Stomach (tissue), 19 donors: ENCODE measurements at places on chromosomes 11 and 22. TPM values are rescaled to one million over a fixed set of nuclear protein-coding genes. Genes with fewer than 3 reads are reported as not detected.
A peak's percentile ranks its signal among the peaks of the same experiment; 100 is the strongest.

DNA sequence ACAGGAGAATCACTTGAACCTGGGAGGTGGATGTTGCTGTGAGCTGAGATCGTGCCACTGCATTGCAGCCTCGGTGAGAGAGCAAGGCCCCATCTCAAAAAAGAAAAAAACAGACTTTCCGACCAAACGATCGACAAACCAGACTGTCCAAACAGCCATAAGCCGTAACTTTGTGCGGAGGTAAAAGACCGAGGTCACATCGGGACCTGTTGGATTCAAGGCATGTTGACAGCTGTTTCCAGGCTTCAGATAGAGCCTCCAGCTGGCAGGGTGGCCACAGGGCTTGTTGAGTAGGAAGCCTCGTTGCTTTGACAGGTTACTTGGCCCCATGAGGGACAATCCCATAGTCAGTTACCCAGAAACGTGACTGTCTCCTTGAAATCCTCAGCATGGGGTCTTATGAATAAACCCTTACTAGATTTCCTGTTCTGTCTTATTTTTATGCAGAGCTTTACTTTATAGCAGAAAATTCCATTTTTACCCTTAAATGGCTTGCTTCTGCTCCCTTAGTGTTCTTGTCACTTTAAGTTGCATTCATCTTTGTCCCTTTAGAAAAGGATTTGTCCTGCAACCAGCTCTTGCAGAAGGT is 22.3 kb downstream of the PPARA start:
- no peak for DNase-seq

DNA sequence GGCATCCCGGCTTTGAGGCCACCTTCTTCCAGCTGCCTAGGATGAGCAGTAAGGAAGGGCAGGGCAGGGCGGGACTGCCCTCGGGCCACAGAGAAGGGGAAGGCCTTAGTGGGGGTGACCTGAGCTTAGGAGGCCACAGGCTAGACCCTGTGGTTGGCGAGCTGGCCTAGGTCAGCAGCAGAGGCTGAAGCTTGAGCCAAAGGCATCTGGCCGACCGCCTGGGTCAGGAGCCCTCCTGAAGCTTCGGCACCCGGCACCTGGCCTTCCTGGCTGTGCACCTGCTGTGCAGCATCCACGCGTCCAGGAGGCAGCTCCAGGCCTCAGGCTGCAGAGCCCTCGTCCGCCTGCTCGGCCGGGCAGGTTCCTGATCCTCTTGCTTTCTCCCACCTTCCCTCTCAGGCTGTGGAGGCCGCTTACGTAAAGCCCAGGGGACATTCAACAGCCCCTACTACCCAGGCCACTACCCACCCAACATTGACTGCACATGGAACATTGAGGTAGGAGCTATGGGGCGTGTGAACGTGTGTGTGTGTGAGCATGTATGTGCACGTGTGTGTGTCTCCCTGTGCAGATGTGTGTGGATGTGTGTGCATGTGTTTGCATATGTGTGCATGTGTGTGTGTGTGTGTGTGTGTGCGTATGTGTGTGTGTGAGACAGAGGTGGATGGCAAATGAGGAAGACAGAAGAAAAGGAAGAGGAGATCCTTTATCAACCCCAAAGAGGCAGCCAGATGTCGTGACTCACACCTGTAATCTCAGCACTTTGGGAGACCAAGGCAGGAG is 34.9 kb downstream of the ST14 start:
- DNase-seq, result no peak

APOBEC3B gene
- total RNA-seq, result not detected

SLC22A25 gene
- total RNA-seq, result not detected

DNA sequence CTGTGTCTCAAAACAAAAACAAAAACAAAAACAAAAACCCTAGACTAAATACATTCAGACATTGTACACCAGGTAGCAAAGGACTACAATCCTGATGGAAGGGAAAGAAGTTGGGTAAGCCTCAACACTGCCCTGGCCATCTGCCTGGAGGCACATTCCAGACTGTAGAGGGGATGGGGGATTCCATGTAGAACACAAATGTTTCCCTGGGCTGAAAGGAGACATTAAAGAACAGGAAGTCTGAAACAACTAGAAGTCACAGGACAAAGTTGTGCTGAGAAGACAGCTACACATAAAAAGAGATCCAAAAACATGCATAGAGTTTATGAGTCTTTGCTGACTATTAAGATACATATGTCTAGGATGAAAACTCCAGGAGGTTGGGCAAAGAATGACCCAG is 83.9 kb downstream of the RRAS2 start:
- DNase-seq, result no peak

CTSW gene
- 0.58 TPM for total RNA-seq

DNA sequence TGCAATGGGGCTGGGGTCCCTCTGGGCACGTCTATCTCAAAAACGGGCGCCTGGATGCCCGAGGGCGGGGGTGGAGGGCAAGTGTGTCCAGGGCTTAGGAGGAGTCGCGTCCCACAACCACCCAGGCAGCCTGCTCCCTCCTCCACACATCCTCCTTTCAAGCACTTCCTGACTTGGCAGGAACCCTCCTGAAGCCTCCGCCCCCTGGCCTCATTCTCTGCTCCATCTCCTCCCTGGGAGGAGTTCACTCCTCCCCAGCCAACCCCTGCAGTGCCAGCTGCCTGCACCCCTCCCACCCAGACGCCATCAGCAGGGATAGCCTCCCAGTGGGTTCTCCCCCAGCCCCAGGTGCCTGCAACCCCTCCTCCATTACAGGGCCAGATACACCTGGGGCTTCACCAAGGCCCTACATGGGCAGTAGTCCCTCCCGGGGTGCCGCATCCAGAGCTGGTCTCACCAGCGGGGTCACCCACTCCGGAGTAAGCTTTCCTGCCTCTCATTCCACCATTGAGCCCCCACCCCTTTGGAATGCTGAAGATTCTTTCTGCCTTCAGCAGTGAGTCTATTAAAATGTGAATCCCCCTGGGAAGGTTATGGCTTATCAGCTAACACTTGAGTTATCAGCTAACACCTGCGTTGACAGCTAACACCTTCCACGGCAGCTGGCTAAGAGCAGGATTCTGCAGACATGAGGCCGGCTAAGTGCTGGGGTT is 24.4 kb downstream of the RTN4R start:
- DNase-seq, result peak; percentile 35

SLC17A6 gene
- total RNA-seq, result not detected

DNA sequence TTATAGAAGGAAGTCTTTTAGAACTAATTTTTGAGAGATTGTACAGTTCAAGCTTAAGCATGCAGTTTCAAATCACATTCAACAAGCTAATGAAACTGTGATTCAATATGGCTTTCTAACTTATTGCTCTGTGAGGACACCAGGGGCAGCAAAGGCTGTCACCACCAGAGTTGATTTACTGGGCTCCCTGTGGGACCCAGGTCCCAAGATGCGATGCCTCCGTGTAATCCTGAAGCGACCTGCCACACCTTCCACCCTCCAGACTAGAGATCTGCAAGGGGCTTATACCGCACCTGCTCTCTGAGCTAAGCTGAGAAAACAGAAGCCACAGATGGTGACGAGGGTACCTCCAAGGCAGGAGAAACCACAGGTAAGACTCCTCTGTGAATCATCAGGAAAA is 918 bp upstream of the OR51Q1 start:
- DNase-seq, result no peak

- no peak for DNase-seq
Measured at GRCh38 chr11:19328586-19329311, 88.0 kb upstream of the E2F8 start.

PVALB gene
- total RNA-seq, result not detected

MB gene
- 1.3 TPM for total RNA-seq

DNA sequence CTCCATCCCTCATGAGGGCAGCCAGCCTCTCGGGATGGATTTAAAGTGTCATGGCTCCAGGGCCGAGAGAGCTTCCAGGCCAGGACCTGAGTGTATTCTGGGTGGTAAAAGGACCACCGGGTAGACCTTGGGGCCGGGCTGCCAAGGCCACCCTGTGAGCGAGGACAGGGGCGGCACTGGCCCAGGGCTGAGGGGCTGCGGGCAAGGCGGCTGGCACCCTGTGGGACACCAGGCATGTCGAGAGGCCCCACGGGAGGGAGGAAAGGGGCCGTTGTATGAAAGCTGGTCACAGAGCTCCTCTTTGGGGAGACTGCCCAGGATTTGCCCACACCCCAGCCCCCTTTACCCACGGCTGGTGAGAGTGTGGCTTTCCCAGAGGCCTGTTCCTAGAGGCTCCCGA is 92.3 kb upstream of the RTL6 start:
- no peak for DNase-seq

ZFTA gene
- total RNA-seq, result 2.8 TPM

GRCh38 chr11:72834905-72835304 is 20.7 kb downstream of the ATG16L2 start:
- no peak for DNase-seq

- peak; percentile 91 for DNase-seq
Measured at GRCh38 chr11:128884703-128885338, 6.3 kb upstream of the KCNJ5 start.

DNA sequence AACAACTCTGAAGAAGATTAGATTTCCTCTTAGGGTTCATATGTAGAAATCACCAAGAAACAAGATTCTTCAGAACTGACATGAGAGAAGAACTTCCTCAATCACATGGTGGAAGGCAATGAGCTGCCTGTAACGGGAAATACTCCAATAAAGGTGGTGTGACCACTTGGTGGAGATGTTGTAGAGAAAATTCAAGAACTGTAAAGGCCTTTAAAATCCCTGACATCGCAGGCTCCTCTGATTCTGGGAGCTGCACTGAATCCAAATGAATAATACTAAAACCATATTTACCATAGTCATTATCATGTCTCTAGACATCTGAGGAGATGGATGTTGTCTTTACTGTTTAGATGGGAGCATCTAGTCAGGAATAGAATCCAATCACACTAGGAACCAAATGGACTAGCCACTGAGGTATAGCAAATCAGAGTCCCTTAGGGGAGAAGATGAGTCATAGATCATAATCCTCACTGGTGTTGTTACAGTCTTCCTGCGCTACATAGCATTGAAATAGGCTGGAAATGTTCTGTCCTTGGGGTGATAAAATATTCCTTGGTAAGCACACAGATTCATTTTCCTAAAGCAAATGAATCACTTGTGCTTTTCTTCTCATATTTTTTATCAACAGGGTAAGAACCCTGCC is 321.6 kb upstream of the TENM4 start:
- no peak for DNase-seq

CASP5 gene
- not detected for total RNA-seq
